ENCODE measurements at places on chromosomes 16 and 17.

GRCh38 chr16:22677024-22677830 lies 136.7 kb upstream of the HS3ST2 start:
- DNase-seq, result no peak

DNA sequence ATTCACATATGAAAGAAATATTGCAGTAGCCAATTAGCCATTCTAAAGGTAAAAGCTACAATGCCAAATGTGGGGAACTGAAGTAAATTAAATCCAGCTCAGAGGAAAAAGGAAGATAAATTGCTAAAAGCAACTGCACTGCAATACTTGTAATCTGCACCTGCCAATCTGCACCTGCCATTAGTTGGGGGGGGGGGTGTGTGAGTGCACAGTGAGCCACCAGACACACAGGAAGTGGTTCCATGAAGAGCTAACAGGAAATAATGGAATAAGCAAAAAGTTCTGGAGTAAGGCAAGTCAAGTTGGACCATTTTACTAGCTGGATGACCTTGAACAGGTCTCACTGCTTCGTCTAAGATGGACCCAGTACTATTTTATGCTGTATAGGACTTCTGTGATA lies 191.8 kb downstream of the PARN start:
- DNase-seq, result no peak

- DNase-seq, result no peak
Measured at GRCh38 chr17:1896243-1897104, 66.7 kb downstream of the RPA1 start.

DNA sequence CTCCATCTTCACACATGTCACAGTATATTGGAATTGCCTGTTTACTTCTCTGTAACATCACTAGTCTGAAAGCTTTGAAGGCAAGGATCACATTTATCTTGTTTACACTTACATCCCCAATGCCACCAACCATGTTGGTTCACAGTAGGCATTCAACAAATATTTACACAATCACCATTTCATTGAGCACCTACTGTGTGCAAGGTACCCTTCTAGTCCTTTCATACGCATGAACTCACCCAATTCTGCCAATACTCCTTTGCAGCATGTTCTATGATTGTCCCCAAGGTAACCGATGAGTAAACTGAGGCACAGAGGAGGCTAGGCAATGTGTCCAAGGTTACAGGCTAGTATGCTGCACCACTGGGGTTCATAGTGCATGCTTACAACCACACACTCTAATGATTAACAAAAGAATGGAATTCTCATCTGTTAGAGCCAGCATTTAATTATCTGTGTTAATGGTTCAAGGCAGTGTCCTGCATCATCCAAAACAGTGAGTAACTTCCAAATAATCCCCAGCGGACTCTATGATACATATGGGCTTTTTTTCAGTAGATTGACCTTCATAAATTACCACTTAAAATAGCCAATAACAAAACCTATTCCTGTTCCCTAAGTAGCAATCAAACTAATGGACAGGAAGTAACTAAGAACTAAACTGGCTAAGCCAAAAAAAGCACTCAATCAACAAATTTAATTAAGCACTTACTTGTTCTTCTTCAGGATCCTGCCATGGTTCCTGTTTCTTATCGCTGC lies 364.5 kb upstream of the XYLT1 start:
- no peak for DNase-seq

GRCh38 chr17:4204190-4204589 lies 59.6 kb downstream of the ANKFY1 start:
- DNase-seq, result no peak

DNA sequence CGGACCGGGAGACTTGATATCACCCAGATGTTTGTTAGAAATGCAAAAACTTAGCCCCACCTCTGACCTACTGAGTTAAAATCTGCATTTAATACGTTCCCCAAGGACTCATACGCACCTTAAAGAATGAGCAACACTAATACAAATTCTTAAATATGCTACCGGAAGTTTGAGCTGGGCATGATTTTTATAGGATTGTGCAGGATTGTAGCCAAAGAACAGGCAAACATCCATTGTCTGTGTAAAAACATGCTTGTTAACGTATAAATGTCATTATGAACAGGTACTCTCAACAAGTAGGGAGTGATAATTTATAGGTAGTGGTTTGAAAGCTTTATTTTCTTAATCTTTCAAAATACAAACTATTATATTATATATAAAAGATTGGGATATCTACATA lies 22.3 kb upstream of the COX10 start:
- DNase-seq, result no peak

DNA sequence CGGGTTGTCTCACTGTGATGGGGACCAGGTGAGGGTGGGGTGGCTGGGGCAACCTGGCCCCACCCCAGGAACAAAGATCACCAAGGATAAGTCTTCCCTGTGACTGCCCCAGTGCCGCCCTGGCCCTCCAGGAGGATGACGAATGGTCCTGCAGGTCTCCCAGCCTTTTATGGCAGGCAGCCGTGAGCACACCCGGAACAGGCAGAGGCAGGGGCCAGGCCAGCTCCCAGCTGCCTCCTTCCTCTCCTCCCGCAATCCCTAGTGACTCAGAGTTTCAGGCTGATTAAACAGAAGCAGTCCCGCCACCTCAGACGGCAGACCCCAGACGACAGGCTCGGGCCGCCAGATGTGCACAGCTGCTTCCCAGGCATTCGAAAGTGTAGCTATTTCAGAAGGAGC lies 13.3 kb downstream of the JUP start:
- no peak for DNase-seq

- DNase-seq, result no peak
Measured at GRCh38 chr17:27609611-27610303, 21.2 kb upstream of the LGALS9 start.

DNA sequence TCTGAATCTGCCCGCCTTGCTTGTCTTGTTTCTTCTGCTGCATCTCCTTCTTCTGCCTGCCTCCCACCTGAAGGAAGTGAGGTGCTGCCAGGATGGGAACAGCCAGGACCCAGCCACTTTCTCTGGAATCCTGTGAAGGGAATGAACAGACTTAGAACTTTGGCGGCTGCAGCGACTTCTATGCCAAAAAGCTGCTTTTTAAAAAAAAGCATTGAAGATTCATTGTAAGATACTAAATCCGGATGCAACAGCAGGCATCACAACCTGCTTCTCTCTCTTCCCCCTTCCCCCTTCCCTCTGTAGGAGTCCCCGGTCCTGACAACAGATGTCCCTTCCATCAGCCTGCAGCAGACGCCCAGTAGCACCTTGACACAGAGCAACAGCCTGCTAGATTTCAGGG lies 176.3 kb downstream of the HS3ST4 start:
- DNase-seq, result no peak

GRCh38 chr16:86823125-86823524 lies 244.8 kb downstream of the FOXL1 start:
- DNase-seq, result no peak

- no peak for DNase-seq
Measured at GRCh38 chr17:77847221-77848085, 111.0 kb upstream of the TNRC6C start.

DNA sequence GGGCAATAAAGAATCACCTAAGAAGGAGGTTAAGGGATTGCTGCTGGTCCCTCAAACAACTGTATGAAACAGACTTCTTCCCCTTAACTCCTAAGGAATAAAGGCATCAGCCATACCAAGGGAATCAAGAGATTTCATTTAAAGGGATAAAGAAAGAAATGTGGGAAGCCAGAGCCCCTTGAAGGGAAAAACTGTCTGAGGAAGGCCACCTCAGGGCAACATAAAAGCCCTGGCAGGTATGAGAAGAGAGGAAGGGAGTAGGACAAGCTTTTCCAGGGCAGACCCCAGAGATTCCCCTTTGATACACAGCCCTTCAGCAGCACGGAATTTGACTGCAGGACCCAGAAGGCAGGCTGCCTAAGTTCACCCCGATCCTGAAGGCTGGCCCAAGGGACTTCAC lies 43.5 kb downstream of the COG7 start:
- no peak for DNase-seq

DNA sequence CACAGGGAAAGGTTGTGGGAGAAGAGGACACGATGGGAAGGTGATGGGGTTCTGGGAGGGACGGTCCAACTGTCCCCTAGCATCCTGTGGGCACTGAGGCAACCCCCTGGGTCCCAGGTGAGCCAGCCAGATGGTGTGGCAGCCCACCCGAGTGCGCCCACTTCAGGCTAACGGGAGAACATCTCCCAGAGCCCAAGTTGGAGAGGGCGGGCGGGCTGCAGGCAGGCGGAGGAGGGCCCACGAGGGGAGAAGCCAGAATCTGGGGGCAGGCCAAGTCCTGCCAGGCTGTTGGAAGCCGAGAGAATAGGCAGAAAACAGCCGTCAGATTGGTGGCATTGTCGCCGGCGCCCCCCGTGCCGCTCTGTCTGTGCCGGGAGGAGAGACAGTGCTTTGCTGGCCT lies 13.8 kb upstream of the ABCC3 start:
- DNase-seq, result no peak

DNA sequence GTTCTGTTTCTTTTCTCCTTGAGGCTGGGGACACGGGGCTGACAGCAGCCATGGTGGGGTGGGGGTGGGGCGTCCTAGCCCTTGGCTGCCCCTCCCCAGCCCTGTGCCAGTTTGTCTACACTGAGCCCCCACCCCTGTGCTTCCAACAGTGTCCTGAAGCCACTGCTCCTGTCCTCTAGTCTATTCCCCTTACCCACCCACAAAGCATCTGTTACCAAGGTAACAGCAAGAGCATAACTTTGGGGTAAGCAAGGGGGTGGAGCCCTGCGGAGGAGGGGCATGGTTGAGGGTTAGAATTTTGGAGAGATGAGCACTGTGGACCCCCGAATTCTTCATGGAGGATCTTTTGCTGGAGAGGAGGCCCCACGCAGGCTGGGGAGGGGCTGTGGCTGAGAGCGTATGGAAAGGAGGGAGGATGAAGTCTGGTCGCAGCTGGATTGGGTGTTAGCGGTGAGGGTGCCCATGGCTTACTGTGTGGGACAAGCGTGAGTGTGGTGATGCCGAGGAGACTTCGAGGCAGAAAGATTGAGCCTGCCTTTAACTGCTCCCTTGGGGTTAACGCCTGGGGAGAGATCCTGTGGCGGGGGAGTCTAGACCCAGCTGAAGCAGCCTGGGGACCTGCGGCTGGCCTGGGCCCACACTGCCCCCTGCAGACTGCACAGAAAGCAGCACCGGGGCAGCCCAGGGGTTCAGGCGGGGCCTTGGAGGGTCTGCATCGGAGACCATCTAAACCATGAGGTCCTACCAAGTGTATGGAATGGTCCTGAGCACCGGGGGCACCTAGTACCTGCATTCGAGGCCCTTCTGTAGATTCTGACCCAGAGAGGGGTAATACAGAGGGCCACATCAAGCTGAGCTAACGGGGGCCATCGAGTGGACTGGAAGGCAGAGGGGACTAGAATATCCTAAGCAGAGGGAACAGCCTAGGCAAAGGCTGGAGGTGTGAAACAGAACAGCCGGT lies 6.1 kb upstream of the STAC2 start:
- DNase-seq, result no peak

- DNase-seq, result no peak
Measured at GRCh38 chr16:10859020-10859419, 18.0 kb upstream of the CIITA start.

- DNase-seq, result no peak
Measured at GRCh38 chr16:52076801-52077201, 470.1 kb downstream of the TOX3 start.

DNA sequence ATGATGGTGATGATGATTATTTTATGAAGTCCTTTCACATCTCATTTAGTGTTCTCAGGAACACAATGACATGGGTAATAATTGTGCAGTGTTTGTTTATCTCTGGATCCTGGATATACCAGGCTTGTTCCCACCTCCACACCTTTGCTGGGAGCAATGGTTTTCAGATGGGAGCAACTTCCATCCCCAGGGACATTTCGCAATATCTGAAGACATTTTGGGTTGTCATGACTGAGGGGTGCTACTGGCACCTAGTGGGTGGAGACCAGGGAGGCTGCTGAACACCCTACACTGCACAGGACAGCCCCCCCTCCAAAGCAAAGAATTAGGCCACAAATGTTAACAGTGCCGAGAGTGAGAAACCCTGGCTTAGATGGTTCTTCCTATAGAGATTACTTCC lies 13.5 kb upstream of the SALL1 start:
- DNase-seq, result no peak

DNA sequence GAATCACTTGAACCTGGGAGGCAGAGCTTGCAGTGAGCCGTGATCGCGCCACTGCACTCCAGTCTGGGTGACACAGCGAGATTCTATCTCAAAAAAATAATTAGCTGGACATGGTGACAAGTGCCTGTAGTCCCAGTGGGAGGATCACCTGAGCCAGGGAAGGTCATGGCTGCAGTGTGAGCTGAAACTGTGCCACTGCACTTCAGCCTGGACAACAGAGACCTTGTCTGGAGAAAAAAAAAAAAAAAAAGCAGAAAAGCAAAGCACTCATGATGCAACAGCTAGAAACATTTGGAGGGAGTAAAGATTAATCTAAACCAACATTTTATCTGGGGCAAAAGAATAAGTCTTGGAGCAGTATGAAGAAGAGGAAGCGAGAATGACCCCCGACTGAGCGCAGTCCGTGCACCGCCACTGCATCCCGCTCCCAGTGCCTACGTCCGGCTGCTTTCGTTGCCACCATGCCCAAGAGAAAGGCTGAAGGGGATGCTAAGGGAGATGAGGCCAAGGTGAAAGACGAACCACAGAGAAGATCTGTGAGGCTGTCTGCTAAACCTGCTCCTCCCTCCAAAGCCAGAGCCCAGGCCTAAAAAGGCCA lies 8.2 kb downstream of the PRPSAP1 start:
- DNase-seq, result no peak

DNA sequence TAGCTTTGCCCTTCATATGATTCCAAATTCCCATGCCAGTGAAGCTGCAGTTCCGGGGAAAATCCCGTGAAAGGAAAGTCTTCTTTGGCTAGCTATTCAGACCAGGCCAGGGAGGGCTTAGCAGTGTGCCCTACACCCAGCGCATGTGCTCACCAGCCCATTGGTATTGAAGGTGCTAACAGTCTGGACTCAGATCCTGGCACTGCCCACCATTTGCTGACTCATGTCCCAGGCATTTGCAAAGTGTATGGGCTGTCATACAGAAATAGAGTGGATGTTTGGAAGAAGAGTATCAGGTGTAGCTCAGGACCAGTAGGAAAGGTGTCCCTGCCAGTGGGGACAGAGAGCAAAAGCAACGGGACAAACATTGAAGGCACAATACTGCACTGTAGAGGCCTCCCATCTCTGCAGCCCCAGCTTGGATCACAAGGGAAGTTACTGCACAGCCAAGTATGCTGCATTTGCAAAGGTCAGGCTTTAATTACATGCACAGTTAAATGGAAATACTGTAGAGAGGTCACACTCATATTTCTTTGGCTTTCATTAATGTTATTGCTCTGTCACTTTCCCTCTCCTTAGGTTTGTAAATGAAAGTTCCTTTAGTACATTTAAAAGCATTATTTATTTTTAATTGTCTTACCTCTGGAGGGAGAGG lies 220.0 kb downstream of the IRX3 start:
- no peak for DNase-seq

- no peak for DNase-seq
Measured at GRCh38 chr16:7270823-7271222, 61.8 kb upstream of the RBFOX1 start.

GRCh38 chr17:80884811-80885210 lies 106.8 kb upstream of the CHMP6 start:
- DNase-seq, result no peak

GRCh38 chr16:66224626-66225025 lies 141.9 kb upstream of the CDH5 start:
- no peak for DNase-seq

Measured in stimulated activated CD8-positive, alpha-beta memory T cell treated with anti-CD3 and anti-CD28 coated beads, Interleukin-4, amount 100 ng/mL, for 4 hours (primary cell).